Hematopoietic multipotent progenitor cell (in vitro differentiated cells): ENCODE measurements at places on chromosomes 1 and 21. TPM values are rescaled to one million over a fixed set of nuclear protein-coding genes. Genes with fewer than 3 reads are reported as not detected.

DNA sequence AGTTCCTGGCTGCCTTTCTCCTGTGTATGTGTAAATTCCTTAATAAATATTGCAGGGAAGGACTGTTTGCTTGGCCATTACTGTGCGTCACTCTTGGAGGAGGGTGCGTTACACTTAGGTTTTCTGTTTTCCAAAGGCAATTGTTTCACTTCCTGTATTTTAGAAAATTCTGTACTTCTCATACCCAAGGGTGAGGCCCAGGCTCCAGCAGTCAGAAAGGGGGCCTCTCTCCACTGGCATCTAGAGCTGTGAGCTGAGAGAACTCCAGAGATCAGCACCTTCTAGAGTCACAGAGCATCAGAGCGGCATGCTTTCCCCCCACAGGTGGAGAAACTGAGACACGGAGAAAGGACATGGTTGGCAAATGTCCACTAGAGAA, 27.0 kb upstream of the ZFP69B start:
- no peak for DNase-seq

GRCh38 chr1:205436776-205437410, 15.0 kb upstream of the LEMD1 start:
- DNase-seq: no peak

DNA sequence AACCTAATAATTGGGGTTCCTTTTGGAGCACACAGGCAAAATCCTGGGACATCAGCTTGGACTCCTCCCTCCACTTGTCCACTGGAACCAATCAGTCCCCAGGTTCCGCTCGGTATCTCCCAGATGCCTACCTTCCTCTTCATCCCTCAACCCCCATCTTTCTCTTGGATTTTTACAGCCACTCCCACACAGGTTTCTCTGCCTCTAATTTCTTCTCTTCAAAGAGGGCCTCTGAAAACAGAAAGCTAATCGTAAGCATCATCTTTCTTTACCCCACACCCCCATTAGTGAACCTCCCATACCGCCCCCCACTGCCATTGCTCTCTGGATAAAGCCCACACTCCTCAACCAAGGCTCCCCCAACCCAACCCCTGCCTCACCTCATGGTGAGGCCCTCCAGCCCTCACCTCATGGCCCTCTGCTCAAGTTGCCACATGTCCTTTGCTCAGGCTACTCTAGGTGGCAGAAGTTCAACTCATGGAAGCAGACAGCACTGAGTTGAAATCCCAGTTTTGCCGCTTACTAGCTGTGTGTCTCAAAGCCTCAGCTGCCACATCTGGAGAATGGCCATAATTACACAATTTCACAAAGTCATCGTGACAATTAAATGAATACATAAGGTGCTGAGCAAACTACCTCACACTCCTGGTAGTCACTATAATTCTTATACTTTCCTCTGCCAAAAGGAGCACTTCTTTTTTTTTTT, 18.1 kb upstream of the WASF2 start:
- DNase-seq: no peak

The ADAMTS5 gene
- total RNA-seq: under 0.01 TPM

- no peak for DNase-seq
Observed at GRCh38 chr1:100219883-100220282, 29.8 kb downstream of the DBT start.

DNA sequence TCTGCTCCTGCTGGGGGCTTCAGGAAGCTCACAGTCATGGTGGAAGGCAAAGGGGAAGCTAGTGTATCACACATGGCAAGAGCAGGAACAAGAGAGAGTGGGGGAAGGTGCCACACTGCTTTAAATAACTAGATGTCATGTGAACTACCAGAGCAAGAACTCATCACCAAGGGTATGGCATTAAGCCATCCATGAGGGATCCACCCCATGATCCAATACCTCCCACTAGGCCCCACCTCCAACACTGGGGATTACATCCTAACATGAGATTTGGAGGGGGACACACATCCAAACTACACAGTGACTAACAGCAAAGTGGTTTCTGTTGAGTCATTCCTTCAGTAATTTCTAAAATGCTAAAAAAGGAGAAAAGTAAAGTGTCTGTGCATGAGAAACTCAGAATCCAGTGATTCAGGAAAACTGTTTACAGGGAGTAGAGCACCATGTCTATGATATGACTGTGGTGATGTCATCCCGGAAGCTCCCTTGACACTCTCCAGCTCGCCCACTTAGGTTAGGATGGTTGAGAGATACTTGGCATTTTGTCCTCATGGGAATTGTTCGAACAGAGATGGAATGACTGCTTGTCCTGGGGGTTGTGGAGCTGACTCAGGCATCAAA, 50.3 kb downstream of the CHD1L start:
- peak; percentile 17 for DNase-seq

GRCh38 chr1:232481091-232481490, 148.8 kb downstream of the SIPA1L2 start:
- DNase-seq: no peak

DNA sequence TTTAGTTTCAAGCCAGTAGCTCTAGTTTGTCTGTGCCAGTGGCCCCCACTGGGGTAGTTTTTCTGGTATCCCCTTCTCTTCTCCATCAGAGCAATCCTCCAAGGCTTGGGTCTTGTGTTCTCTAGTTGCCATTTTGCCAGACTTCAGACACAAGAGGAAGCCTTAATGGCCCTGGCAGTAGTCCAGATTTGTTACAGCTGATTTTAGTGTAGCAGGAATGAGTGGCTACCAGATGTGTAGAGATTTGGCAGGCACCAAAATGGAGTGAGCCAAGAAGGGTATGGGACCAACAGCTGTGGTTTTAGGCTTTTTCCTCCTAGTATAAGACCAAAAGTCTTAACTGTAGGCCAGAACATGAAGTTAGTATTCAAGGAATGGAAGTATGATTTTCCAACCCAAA, 56.8 kb downstream of the ACP6 start:
- no peak for DNase-seq

The OR2G6 gene
- not detected for total RNA-seq

DNA sequence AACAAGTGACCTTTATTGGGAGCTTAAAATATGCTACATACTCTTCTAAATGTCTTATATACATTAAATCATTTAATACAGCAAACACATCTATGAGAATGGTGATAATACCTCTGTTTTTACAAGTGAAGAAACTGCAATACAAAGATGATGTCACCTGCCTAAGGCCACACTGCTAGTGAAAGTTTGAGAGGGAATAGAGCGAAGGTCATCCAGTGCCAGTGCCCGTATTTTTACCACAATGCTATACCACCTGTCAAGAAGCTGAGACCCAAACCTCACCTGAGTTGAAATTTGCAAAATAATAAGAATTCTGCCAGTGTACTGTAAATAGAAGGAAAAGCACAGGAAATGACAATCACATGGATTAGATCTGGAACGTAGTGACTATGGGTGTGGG, 200.4 kb upstream of the TMPRSS15 start:
- DNase-seq: no peak

- no peak for DNase-seq
Observed at GRCh38 chr1:109894823-109895719, 15.6 kb upstream of the CSF1 start.

GRCh38 chr1:31749785-31750735, 14.1 kb downstream of the ADGRB2 start:
- DNase-seq: no peak
